NCI-H510A (cell line): ENCODE measurements at places on chromosomes 1 and 21.
A peak's percentile ranks its signal among the peaks of the same experiment; 100 is the strongest.

DNA sequence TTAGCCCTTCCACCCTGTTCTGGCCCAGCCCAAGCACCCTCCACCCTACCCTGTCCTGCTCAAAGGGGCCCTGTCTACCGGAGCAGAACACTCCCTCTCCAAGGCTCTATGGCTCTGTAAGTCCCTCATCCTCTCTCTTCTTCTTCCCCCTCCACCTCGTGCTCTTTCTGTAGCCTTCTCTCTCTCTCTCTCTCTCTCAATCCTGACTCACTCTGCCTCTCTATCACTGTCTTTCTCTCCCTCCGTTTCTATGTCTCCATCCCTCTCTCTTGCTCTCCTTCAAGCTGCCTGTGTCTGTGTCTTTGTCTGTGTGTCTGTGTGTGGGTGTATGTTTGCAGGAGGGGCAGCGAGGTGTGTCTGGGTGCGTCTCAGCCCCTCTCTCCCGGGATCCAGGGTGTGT, 1.3 kb upstream of the ZNF678 start:
- no peak for DNase-seq

DNA sequence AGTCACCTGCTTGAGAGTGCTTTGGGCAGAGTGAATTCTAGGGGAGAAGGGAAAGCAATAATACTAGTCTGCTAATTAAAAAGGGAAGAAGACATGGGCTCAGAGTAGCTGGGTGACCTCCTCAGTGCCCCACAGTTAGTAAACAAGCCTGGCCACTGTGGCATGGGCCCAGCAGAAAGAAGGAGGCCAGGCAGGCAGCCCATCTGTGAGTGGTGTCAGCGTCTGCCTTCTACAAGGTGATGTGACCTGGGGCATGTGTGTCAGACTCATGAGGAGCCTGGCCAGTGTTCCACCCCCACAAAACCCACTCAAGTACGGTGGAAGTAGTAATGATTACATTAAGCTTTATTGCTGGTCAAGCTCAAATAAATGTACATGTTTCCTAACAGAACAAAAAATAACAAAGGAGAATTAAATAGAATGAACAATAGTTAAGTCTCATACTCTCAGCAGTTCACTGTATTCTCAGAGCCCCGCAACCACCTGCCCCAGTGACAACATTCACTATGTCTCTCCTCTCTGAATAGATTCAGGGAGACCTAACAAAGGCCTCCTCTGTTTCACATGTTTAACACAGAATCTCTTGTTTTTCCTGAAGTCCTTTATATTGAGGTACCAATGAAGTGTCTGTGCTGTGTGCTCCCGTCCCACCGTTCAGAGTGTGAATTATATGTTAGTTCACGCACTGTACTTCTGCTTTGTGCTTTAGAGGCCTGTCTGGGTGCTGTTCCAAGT, 32.5 kb downstream of the SLC22A15 start:
- no peak for DNase-seq

DNA sequence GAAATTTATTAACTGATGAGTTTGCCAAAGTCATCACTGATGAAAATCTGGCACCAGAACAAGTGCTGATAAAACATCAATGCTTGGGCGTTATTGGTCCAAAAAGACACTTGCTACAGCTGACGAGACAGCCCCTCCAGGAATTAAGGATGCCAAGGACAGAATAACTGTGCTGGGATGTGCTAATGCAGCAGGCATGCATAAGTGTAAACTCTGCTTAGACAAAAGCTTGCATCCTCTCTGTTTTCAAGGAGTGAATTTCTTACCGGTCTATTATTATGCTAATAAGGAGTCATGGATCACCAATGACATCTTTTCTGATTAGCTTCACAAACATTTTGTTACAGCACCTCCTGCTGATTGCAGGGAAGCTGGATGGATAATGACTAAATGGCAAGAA, 402.0 kb downstream of the LTN1 start:
- DNase-seq, result no peak

DNA sequence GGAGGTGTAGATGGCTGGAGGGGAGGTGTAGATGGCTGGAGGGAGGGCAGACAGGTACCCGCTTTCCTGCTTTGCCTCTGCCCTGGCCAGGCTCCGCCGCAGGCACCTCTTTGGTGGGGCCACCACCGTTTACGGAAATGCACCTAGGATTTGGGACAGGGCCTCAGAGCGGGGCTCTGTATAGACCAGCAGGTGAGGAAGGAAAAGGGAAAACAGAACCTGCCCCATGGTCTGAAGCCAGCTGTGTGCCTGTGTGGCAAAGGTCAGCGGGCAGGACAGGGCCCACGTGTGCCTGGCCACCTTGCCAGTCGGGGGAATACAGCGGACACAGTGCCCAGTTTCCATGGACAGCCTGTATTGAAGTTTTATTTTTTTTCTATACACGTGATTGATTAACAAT, 12.1 kb upstream of the PTTG1IP start:
- DNase-seq, result no peak

GRCh38 chr1:210233495-210234328, 1.1 kb downstream of the SERTAD4 start:
- peak; percentile 58 for DNase-seq

DNA sequence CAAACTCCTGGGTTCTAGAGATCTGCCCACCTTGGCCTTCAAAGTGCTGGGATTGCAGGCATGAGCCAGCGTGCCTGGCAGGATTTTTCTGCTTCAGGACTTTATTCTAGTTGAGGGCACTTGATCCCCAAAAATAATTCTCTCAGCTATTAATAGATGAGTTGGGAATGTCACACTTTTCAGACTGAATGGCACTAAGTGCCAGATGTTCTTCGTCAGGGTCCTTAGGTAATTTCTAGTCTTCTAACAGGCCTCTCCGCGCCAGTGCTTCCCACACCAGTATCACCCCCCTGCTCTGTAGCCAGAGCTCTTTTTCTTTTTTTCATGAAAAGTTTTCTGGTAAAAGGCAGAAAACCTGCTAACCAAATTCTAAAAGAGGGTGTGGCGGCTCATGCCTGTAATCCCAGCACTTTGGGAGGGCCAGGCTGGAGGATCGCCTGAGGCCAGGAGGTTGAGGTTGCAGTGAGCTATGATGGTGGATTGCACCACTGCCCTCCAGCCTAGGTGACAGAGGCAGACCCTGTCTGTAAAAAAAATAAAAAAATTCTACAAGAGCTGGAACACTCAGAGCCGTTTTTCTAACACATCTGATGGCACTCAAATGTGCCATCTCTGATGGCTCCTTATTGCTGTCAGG, 6.1 kb upstream of the SARS1 start:
- no peak for DNase-seq

DNA sequence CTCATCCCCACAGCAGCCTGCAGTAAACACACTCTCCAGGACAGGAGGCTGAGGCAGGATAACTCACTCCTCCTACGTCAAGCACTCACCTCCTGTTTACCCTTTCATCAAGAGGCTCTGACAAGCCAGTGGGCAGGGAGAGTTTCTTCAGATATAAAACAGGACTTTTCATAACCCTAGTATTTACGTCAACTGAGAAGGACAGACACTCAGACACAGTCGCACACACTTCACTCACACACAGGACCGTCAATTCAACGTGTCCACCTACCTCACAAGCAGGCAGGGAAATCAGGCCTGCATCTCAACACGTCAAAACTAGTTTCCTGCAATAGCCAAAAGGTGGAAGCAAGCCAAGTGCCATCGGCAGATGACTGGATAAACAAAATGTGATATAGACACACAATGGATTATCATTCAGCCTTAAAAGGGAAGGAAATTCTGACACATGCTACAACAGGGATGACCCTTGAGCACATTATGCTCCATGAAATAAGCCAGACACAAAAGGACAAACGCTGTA, 48.6 kb downstream of the ITPKB start:
- DNase-seq, result peak; percentile 81

GRCh38 chr1:224734261-224734935, 118.3 kb downstream of the CNIH3 start:
- DNase-seq, result no peak

DNA sequence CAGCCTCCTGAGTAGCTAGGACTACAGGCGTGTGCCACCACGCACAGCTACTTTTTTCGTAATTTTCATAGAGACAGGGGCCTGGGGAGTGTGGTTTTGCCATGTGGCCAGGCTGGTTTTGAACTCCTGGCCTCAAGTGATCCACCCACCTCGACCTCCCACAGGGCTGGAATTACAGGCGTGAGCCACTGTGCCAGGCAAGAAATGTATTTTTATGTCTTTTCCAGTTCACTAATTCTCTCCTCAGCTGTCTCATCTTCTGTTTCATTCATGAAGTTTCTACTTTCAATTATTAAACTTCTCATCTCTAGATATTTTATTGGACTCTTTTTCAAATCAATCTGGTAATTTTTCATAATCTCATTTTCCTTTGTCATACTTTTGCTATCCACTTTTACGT, 72.1 kb upstream of the DISP3 start:
- no peak for DNase-seq

- DNase-seq, result no peak
Observed at GRCh38 chr1:11985851-11986250, 5.6 kb downstream of the MFN2 start.

GRCh38 chr1:110798691-110799256, 74.2 kb upstream of the CD53 start:
- DNase-seq, result peak; percentile 60

DNA sequence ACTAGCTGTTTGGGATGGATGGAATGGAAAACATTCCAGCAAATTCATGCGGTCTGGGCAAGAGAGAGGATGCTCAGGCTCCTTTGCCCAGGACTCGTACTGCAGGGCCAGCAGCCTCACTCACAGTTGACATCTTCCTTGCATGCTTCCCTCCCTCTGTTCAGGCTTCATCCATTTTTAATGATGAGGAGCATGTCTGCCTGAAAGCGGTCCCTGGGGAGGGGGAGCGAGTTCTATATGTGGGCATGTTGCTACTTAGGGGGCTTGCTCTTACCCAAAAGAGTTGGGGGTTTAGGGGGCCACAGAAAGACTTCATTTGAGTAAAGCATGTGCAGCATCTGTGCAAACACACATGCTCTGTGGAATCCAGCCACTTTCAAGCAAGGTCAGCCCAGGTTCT, 98.2 kb downstream of the HMGB4 start:
- DNase-seq, result no peak

DNA sequence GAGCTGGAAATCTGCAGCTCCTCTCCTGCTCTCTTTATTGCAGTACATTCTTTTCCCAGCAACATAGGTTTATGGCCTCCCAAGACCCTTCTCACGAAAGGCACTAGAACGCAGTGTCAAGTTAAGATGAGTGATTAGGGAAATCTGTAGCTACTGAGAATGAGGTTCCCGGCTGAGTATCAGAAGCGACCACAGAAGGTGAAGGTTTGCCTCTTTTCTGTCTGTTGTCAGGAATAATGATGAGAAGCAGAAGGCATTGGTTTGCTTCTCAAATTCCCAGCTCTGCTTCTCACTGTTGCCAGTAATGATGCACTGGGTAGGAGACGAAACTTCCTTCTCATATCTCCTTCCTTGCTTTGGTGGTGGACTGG, 128.4 kb downstream of the NTMT2 start:
- no peak for DNase-seq

- DNase-seq, result no peak
Observed at GRCh38 chr21:10627316-10627863, 106.0 kb downstream of the TPTE start.

DNA sequence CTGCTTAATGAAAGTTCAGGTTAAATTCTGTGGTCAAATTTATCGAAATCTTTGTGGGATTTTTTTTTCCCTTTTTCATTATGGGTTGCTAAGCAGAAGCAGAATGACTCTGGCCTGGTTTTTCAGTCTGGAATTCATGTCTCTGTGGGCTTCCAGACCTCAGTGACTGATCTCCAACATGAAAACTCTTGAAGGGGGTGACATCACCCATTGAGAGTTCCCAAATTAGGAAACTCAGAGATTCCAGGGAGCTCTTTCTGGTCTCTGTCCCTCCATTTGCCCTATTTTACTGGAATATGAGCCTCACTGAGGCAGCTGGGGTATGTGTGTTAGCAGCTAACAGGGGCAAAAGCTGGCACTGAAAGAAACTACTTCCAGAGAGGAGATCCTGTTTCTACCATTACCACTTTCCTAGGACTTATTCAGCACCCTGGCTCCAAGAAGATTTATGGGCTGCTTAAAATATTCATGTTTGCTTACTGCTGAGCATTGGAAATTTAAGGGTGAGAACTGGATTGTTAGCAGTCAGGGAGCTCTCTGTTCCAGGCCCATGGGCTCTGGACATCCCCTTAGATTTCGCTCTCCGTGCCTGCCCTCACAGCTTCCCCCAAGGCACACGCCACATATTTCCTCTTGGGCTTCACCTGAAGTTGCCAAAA, 203.4 kb upstream of the SPAG17 start:
- DNase-seq, result no peak

- peak; percentile 31 for DNase-seq
Observed at GRCh38 chr1:41915786-41916571, 2.7 kb downstream of the HIVEP3 start.

DNA sequence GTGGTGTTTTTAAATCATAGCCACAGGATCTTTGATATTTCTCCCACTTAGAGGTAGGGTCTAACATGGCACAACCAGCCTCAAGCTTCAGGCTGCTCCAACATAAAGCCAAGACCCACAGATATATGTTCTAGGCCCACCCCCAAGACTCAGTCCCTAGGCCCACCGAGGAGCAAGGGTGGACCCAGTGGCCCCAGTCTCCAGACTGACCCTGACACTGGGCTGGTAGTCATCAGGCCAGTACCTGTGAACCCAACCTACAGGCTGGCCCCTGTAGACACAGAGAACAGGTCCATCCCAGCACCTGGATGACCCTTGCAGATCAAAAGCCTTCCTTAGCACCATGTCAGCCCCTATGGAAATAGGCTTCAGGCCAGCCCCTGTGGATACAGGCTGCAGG, 60.5 kb downstream of the NEGR1 start:
- DNase-seq, result no peak

DNA sequence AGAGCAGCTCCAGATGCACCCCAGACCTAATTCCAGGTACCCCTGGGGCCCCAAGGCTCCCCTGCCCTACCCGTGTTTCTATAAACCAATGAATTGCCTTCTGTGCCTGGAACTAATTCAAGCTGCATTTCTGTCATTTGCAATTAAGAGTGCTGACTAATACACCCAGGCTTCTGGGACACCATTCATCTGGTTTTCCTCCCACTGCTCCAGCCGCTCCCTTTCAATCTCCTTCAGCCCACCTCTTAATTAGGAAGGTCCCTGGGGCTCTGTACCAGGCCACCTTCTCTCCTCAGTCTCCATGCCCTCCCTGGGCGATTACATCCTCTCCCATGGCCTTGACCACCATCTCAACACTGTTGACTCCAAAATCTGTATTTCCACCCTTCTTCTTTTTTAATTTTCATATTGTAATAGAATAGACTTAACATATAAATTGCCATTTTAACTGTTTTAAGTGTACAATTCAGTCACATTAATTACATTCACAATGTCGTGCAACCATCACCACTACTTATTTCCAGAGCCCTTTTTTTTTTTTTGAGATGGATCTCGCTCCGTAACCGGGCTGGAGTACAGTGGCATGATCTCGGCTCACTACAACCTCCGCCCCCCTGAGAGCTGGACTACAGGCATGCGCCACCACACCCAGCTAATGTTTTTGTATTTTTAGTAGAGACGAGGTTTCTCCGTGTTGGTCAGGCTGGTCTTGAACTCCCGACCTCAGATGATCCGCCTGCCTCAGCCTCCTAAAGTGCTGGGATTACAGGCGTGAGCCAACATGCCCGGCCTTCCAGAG, 9.2 kb upstream of the GJB3 start:
- no peak for DNase-seq
